ENCODE measurements at places on chromosomes 5 and 9. TPM values are rescaled to one million over a fixed set of nuclear protein-coding genes. Genes with fewer than 3 reads are reported as not detected.

DNA sequence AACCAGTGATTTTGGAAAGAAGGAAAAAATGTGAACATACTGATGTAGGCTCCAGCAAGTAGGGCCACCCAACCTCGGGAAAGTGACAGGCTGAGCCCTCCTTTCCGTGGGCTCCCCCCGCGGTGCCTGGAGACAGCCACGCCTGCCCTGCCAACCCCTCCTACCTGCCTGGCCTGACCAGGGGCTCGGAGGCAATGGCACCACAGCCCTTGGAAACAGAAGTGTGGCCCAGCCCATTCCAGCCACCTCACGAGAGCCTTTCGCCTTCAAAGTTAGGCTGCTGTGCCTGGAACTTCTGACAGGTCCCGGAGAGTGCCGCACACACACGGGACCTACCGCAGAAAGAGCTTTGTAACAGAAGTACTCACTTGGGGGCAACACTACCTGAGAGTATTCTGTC is 49.5 kb upstream of the LRRC14B start:
- no peak for DNase-seq

- peak; percentile 51 for DNase-seq
Observed at GRCh38 chr5:151675611-151676313, 11.0 kb downstream of the SPARC start.

DNA sequence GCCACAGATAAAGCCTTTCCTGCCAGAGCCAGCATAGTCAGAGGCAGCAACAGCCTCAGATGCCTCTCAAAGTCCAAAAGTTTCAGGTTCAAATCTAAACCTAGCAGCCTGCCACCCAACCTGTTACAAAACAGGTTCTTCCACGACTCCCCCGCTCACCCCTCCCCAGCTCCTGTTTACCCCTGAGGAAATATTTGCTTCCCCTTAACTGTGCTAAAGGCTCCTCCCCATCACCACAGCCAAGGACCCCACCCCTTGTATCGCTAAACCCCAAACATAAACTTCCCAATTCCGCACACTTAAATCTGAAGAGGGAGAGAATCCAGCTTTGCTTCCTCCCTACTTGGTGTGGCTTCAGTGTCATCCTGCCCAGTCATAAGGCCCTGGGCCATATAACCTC is 15.4 kb upstream of the VDAC1 start:
- DNase-seq: no peak

DNA sequence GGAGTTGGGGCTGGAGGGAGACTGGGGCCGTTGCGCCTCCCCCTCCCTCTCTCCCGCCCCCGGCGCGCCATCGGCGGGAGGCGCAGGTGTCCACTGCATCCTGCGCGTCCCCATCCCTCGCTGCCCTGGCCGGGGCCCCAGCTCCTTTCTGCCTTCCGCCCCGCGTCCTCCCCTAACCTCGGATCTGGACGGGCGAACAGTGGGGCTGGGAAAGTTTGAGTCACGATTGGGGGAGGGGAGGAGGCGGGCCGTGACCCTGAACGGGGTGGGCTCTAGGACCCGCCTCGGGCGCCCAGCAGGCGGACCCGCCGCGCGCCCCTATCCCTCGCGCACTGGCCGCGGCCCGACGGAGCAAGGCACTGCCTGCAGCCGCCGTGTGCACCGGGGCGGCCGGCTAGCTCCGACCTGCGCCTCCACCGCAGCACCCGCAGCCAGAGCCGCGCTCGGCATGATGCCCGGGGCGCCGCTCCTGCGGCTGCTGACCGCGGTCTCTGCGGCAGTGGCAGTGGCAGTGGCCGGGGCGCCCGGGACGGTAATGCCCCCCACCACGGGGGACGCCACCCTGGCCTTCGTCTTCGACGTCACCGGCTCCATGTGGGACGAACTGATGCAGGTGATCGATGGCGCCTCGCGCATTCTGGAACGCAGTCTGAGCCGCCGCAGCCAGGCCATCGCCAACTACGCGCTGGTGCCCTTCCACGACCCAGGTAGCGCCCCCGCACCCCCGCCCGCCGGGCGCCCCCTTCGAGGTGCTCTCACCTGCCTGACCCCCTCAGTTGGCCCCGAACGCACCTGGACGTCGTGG is at the start of gene HMCN2:
TSS of gene HMCN2 (plus strand) at position 330 of the 805 bp plus-strand sequence. CDS start at position 449, 119 bp downstream.
- no peak for DNase-seq

GRCh38 chr9:88889386-88889785 is 101.9 kb upstream of the S1PR3 start:
- DNase-seq: no peak

RHOBTB3 gene
- 86.9 TPM for total RNA-seq

FBXW2 gene
- 51.4 TPM for total RNA-seq

ATG12 gene
- total RNA-seq: 105 TPM

Data from fibroblast of the aortic adventitia (primary cell).